Fibroblast of skin of left biceps (primary cell): ENCODE measurements at places on chromosomes 7 and 10.

GRCh38 chr10:575402-576129 is 113.9 kb downstream of the DIP2C start:
- DNase-seq: no peak

DNA sequence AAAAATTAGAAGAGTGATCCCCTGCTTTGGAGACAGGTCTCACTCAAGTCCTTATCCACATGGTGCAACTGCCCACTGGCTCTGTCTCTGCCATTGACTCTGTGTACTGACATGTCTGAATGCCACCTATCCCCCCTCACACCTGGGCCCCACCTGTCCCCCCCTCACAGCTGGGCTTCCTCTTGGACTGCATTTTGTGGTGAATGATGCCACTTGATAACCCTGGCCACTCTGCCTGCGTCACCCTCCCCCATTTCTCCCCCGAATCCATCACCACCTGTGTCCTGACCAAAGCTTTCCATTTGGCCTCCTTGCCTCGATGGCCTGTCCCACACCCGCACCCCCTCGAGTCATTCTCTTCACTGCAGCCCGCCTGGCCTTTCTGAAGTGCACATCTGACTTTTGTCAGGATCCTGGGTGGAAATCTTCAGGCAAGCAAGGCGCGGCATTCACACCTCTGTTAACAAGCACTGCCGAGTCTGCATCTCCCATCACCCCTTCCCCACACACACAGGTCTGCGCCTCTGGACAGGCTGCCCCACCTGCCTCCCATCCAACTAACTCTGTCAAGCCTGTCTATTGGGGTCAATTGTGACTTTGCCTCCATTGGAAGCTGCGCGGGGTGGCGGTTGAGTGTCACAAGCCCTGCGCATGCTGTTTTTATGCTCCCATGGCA is 175.3 kb upstream of the KLF14 start:
- DNase-seq: no peak

DNA sequence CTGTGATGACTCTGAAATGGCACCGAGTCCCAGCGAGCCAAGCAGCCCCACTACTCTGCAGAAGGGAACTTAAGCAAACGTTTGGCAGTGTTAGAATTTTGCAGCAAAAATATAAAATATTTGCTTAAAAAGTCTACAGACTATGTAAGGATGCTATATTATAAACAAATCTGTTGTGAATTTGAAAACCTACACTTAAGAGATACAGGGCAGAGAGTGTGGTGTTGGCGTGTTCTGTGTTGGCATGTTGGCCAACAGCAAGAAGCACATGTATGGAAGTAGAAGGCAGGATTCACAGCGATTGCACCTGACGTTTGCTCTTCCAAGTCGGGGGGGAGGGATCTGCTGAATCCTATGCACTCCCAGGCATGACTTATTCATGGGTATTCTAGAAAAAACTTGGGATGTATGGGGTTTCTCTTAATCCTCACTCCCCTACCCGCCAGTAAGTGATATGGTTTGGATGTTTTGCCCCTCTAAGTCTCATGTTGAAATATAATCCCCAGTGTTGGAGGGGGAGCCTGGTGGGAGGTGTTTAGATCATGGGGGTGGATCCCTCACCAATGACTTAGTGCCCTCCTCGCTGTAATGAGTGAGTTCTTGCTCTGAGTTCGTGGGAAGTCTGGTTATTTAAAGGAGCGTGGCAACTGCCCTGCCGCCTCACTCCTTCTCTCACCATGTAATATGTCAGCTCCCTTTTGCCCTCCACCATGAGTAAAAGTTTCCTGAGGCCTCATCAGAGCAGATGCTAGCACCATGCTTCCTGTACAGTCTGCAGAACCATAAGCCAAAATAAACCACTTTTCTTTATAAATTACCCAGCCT is 62.1 kb downstream of the PKD1L1 start:
- DNase-seq: no peak

DNA sequence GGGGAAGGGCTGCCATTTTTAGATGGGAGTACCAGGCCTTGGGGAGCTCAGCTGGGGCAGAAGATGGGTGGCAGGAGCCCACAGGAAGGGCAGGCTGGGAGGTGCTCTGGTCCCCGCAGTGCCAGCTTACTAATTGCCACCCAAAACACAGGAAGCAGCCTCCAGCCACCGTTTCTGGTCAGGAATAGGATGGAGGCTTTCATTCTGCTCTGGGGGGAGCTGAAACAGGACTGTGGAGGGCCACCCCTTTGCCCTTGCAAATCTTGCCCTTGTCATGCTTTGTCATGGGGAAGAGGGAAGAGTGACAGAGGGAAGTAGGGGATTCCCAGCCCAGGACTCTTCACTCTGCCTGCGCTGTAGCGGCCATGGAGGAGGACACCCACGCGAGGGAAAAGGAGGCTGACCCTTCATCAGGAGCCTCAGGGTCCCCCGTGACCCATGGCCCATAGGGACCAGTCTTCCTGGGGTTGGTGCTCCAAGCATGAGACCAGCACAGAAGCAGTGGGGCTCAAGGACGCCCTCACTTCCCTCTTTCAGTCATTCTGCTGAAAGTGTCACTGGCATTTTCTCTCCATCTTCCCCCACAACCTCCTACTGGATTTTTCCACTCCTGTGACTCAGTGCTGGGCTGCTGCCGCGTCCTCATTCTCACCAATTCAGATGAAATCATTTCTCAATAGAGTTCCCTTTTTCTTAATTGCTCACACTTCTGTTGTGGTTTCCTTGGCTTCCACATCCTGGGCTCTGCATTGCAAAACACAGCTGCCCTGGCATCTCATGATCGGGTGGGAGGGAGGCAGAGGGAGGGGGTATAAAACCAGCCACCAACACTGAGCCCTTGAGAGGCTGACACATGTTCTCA is 61.9 kb downstream of the MKI67 start:
- peak; percentile 40 for DNase-seq

GRCh38 chr10:69073026-69073425 is 14.9 kb upstream of the SRGN start:
- DNase-seq: no peak

DNA sequence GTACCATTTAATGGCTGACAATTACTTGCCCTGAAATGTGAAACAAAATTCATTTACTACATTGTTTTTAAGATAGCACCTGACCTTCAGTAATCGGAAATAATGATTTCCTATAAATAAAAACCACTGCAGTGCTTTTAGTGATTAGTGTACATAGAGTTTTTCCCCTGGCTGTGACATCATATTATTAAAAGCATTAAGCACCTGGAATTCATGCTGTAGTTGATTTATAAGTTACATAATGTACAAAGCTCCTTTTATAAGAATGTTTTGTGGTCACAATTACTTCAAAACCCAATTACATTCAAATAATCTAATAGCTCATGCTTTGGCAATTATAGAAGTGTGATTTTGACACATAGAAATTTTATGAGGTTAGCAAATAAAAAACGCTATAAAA is 44.3 kb upstream of the EIF4H start:
- DNase-seq: no peak

DNA sequence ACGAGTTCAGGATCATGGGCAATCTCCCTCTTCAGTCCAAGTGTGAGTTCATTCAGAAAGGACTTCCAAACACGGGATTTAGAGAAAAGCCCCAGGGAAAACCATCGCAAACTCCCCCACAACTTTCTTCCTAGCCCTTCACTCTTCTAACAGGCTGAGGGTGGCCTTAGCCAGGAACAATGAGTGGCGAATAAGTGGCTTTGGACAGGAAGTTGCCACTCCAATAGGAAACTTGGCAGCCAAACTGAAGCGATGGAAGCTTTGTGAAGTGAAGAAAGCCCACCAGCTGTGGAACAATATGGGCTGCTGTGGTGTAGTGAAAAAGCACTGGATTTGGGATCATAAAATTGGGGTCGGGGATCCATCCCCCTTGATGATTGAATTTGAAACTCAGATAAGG is 193.2 kb downstream of the TEX36 start:
- no peak for DNase-seq

DNA sequence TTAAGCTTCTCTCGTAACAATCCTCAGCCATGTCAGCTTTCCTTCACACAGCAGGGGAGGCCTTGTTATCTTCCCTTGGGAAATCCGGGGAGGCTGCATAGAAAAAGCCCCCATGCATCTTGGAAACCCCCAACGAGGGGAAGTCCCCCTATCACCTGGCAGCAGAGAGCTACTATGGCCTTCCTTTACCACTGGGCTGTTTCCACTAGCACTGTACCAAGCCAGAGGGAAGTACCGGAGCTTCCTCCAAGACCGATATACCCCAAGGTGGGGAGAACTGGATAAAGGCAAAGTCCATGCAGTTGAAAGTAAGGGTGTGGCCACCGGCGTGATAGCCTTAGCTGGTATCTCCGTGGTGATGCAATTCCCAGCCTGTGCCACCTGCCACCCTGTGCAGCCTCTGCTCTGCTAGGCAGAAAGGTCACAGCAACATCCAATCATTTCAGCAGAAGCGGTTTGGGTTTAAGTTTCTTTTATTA is 4.4 kb upstream of the CLIP2 start:
- DNase-seq: no peak

GRCh38 chr7:42151309-42151708 is 85.7 kb downstream of the GLI3 start:
- no peak for DNase-seq

- DNase-seq: no peak
Observed at GRCh38 chr10:121627876-121628581, 29.8 kb upstream of the FGFR2 start.

- peak; percentile 24 for DNase-seq
Observed at GRCh38 chr10:71964098-71964742, at the start of gene CHST3. TSS of gene CHST3 (plus strand) at chr10:71964395. CDS start at chr10:72005843, 41,448 bp downstream.

DNA sequence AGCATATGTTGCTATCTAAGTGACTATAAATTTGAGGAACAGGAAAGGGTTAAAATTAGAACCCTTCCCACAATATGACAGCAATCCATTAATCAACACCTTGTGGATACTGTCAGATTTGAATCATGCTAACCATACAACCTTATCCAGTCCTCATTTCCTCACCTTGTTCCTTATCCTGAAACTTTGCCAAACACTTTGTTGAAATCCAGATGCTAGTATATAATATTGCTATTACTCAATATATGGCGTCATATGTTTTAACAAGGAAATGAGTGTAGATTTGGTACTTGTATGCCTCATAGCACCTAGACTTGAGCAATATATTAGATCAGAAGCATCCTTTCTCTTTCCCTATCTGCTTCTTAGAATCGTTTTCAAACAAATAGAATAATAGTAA is 66.3 kb upstream of the SLC25A13 start:
- DNase-seq: peak; percentile 37
